ENCODE measurements at places on chromosomes 6 and 20. TPM values are rescaled to one million over a fixed set of nuclear protein-coding genes. Genes with fewer than 3 reads are reported as not detected.
A peak's percentile ranks its signal among the peaks of the same experiment; 100 is the strongest.

DNA sequence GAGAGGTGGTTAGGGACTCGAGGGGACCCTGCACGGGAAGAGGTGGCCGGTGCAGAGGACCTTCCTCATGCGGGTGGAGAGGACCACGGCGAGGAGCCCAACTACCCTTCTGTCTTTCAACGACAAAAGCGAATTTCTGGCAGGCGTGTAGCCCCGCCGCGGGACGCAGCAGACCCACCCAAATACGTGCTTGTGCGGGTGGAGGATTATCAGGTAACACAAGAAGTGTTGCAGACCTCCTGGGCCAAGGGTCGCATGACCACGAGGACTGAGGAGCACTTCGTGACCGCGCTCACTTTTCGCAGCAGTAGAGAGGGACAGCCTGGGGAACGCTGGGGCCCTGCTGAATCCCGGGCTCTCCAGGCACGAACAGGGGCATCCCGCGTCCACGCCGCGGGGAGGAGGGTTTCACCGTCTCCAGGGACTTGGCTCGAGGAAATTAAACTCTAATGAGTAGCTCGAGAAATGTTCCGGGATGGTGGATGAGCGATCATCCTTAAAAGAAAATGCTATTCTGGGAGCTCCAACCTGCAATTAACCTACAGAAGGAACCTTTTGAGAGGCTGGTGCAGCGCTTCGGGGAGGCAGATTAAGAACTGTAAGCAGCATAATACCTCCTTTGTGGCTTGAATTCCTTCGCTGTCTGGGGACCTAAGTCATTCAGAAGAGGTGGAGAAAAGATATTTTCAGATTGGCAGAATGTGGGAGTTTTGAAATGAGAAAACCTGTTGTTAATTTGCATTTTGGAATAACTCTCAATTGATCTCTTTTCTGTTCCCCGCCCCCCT is 804 bp downstream of the C6orf141 start:
- H3K4me1 ChIP-seq, result peaks cover 24% of the 10 kb centered on the region
- H3K4me3 ChIP-seq, result peak overlapping the region; percentile 38
- no peaks in the 10 kb centered on the region for H3K36me3 ChIP-seq
- H3K27me3 ChIP-seq, result peaks cover 16% of the 10 kb centered on the region

The HNF4A gene
- 279 TPM for total RNA-seq

DNA sequence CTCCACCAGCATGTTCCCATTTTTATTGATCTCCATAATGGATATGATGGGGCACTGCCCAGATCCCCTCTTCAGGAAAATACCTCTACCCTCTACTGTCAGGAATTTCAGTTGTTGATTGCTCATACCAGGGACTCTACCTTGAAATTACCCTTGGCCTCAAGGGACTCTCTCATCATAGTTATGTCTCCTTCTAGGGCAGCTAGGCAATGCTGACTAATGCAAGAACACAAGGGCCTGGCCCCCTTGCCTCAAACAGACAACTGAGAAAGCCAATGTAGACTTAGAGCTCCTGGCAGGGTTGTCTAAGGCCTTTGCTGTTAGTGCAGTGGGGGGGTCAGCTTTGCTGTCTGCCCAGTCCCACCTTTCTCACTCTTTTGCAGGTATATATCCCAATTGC is 493.1 kb downstream of the BTBD3 start:
- H3K27ac ChIP-seq, result no peak overlapping the region
- H3K36me3 ChIP-seq, result no peaks in the 10 kb centered on the region
- no peaks in the 10 kb centered on the region for H3K27me3 ChIP-seq
- no peak for DNase-seq
- H3K4me1 ChIP-seq, result no peaks in the 10 kb centered on the region

The CST2 gene
- not detected for total RNA-seq

DNA sequence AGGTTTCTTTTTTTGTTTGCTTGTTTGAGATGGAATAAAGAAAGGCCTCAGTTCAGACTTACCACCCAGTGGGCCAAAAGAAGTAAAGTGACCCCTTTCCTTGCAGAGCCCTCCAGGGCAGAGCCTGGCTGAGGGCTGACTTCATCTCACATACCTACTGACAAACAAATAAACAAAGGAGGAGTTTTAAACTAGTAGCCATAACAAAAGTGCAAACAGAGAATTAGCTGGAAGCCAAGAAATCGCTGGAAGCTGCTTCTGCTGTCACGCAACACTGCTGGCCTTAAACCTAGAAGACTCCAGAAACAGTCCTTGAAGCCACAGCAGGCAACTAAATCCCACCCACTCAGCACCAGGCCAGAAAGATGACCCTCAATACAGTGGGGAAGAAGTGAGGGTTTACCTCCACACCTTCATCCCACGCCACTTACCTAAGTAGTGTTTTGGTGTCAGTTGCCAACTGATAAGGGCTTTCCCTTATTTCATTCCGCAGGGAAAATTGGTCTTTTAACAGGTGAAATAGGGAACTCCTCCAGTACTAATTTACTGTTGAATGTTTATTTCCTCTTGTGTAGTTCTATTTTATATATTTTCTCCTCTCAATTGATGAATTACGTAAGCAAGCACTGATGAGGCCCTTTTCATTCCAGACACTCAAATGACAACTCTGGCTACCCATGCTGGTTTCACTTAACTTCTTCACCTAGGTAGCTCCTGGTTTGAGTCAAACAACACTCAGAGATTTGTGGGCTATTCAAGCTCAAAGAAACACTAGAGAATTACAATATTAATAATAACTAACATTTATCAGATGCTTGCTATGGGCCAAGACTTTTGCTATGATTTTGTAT is 46.2 kb downstream of the EDN1 start:
- no peak overlapping the region for H3K27ac ChIP-seq
- peaks cover 31% of the 10 kb centered on the region for H3K4me1 ChIP-seq
- H3K36me3 ChIP-seq, result no peaks in the 10 kb centered on the region
- DNase-seq, result no peak
- H3K27me3 ChIP-seq, result no peaks in the 10 kb centered on the region

The PRND gene
- not detected for total RNA-seq

The LZTS3 gene
- total RNA-seq, result 10.0 TPM

- peaks cover 9% of the 10 kb centered on the region for H3K4me1 ChIP-seq
- H3K4me3 ChIP-seq, result no peak overlapping the region
- H3K27ac ChIP-seq, result no peak overlapping the region
- DNase-seq, result no peak
- peaks cover 6% of the 10 kb centered on the region for H3K27me3 ChIP-seq
Observed at GRCh38 chr6:17388365-17388764, 5.0 kb upstream of the CAP2 start.

- H3K4me1 ChIP-seq, result no peaks in the 10 kb centered on the region
- DNase-seq, result no peak
- no peaks in the 10 kb centered on the region for H3K27me3 ChIP-seq
- H3K27ac ChIP-seq, result no peak overlapping the region
Observed at GRCh38 chr20:22914291-22914690, 120.8 kb upstream of the SSTR4 start.
